T-cell (primary cell): ENCODE measurements at places on chromosomes 2 and 18. TPM values are rescaled to one million over a fixed set of nuclear protein-coding genes. Genes with fewer than 3 reads are reported as not detected.

Gene ARHGAP28
- total RNA-seq: 0.29 TPM

DNA sequence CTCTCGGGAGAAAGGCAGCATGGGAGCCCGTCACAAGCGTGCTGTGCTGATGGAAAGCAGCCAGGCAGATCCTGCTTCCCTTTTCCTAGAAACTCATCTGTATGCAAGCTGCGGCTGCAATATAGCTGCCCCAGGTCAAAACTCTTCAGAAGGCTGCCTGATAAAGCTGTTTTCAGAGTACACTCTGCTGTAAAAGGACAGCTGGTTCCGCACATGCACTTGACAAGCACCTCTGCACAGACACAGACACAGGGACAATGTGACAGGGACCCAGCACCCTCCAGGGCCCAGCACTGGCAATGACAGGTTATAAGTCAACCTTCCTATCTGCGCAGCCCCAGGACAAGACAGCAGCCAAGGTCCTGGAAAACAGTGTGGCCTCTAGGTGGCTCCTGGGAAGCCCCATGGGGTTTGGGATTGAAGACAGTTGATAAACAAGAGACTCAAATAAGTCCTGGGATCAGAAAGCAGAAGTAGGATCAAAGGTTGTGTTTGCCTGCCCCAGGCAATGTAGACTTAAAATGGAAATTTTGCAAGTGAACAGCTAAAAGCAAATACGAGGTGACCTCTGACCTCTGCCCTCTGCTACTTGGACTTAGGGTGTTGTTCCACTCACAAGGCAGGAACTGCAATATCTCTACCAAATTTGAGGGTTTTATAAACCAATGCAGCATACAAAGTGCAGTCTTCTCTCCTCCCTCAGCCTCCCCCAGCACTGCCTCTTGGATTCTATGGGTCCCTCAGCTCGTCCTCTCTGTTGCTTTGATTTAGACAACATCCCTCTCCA is 16.9 kb downstream of the SLC66A2 start:
- peaks cover 22% of the 10 kb centered on the region for H3K36me3 ChIP-seq
- no peaks in the 10 kb centered on the region for H3K27me3 ChIP-seq
- H3K4me1 ChIP-seq: no peaks in the 10 kb centered on the region
- H3K27ac ChIP-seq: no peak overlapping the region

GRCh38 chr18:60047556-60047955 is 147.8 kb downstream of the PMAIP1 start:
- H3K27ac ChIP-seq: no peak overlapping the region
- H3K4me1 ChIP-seq: no peaks in the 10 kb centered on the region
- no peak for DNase-seq

GRCh38 chr2:696463-696862 is 19.3 kb upstream of the TMEM18 start:
- no peak overlapping the region for H3K4me3 ChIP-seq
- no peak for DNase-seq
- H3K27ac ChIP-seq: no peak overlapping the region
- H3K36me3 ChIP-seq: no peaks in the 10 kb centered on the region

DNA sequence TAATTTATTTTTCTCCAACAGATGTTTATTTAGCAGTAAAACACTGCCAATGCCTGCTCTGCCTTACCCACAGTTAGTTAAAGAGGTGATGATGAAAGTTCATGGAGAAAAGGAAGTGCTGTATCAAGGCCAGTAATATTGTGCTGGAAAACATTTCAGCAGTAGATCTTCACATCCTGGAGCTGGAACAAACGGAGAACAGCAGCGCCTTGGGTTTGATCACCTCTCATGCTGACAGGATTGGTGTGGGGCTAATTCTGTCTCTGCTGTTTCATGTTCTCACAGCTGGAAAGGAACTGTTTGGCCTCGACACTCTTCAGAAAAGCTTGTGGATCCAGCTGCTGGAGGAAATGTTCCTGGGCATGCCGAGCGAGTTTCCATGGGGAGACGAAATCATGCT is 61.5 kb upstream of the RPE start:
- H3K27me3 ChIP-seq: no peaks in the 10 kb centered on the region
- no peak overlapping the region for H3K4me3 ChIP-seq
- DNase-seq: no peak
- no peak overlapping the region for H3K27ac ChIP-seq
- H3K36me3 ChIP-seq: no peaks in the 10 kb centered on the region
- no peaks in the 10 kb centered on the region for H3K4me1 ChIP-seq
